Cardiac fibroblast (primary cell): ENCODE measurements at places on chromosomes 2 and 18.

DNA sequence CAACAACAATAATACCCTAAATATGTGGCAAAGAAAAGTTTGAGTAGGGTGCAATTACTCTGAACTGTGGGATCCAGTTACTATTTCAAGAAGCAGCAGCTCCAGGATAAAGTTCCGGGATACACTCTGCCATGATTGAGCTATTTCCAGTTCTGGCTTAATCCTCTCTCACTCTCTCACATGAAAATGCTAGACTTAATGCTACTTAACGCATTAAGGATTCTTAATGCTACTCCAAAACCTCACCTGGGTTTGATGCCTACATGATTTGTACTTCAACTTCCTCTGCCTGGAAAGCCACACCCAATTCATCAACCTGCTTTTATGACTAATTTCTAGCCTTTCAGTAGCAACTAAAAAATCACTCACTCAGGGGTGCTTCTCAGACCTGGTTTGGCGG, 151.1 kb upstream of the HNMT start:
- DNase-seq, result no peak

DNA sequence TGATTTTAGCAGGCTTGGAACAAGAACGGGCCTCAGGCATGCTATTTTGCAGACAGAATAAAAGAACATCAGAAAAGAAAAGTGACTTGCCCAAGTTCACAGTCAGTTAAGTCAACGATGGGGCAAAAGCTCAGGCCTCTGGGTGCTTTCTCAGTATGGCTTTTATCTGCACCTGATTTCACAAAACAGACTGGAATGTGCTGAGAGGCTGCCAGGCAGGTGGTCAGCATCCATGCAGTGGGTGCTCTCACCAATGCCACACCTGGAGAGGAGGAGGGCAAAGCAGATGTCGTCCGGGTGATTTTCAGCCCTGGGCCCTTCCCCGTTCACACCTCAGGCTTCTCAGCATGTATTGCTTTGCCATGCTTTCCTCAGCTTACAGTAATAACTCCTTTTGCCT, 854.6 kb downstream of the RNF144A start:
- DNase-seq, result no peak

DNA sequence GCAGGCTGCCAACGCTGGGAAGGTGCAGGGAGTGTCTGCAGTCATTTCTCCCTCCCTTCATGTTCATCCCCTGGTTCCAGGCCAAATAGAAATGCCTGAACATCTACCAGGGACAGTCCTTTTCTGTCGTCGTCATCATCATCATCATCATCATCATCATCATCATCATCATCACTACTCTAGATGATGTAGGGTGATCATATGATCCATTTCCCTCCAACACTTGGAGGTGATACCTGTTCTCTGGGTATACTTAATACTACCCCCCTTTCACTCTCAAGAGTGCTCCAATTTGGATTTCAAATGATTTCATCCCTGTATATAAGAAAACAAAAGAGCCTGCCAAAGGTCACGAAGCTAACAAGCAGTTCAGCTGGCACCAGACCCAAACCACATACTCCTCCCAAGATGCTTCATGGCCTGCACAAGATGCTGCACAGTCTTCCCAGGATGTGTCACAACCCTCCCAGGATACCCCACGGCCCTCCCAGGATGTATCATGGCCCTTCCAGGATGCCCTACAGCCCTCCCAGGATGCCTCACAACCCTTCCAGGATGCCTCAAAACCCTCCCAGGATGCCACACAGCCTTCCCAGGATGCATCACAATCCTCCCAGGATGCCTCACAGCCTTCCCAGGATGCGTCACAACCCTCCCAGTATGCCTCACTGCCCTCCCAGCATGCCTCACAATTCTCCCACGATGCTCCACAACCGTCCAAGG, 257.9 kb downstream of the DYSF start:
- DNase-seq, result peak; percentile 74

DNA sequence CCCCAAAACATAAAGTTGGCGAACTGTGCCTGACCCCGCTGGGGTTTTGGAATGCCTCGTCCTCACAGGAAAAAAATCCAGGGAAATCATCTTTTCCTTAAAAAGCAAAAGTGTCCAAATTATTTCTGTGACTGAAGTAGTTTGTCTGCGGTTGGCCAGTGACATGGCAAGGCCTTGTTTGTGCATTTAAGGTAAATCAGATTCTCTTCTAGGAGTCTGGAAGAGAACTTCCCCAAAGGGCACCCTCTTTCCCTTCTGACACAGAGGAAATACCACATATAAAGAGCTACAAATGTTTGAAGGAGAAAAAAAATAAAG, 737 bp upstream of the CYB5A start:
- DNase-seq, result no peak

DNA sequence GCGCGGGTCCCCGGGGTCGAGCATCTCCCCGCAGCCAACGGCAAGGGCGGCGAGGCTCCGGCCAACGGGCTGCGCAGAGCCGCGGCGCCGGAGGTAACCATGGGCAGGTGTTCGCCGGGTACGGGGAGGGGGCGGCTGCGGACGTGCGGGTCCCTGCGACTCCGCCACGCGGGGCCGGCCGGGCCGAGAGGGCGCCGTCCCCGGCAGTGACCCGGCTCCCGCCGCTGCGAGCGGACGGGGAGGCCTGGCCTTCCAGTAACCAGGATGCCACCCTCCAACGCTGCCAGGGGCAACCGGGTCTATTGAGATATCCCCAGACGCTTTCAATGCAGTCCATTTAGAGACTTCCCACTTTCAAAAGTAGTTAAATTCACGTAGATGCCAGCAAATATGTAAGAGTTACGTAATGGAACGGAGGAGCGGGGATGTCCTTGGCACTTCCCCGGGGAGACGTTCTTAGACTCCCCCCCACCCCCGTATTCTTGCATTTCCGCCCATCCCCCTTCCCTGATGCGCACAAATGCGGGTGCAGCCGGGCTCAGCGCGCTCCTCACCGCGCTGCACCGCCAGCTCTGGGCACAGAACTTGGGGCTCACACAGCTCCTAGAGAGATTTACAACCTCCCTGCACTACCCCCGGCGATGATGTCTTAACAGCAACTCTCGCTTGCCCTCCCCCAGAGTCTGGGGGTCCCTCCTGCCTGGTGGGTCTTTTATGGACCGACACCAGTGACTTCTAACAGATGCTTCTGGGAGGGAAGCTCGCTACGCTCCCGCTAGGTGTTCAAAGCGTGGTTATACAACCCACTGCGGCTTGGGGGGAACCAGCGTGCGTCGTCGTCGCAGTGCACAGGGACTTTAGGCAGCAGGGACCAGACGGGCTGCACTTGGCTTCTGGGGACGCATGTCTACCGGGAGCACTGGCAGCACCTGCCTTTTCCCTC, 657 bp downstream of the SGPP2 start:
- DNase-seq, result no peak
